ENCODE measurements at places on chromosomes 11 and 22.

GRCh38 chr11:129538323-129538722, 162.7 kb downstream of the BARX2 start:
- DNase-seq, result no peak

- no peak for DNase-seq
Observed at GRCh38 chr11:19433791-19434190, 193.0 kb upstream of the E2F8 start.

GRCh38 chr22:43838161-43838560, 24.2 kb downstream of the SULT4A1 start:
- DNase-seq, result no peak

DNA sequence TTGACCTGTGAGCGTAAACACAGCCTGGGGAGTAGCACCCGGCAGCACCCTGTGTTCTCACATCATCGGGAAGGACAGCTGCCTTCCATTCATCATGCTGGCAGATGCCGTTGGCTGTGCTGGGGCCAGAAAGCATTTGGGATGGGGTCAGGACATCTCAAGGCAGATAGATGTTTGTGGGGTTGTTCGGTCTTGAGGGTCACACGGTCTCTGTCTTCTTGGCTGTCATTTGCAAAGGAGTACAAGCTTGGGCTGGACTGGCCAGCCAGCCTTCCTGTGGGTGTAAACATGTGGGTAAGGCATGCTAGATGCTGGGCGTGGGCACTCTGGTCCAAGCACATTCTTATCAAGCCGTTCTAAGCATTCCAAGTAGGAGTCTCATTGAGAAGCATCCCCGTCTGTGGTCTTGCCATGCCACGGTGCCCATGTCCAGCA, 81.4 kb downstream of the TBC1D22A start:
- no peak for DNase-seq

DNA sequence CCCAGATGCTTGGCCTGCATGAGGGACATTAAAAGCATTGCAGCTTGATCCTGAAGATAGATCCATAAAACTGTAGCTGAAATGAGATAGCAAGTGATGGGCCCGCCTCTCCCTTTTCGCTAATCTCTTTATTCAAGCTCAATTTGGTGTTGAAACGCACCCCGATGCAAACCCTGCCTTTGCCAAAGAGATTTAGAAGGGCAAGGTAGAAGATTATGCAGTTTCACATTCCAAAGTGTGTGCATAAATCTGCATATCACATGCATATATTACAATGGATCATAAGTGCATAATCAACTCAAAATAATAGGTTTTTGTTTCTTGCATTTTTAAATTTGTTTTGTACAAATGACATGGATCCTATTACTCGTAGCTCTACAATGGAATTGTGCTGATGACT, 80.1 kb upstream of the SHANK2 start:
- DNase-seq, result no peak
